Left renal cortex interstitium (tissue), 4 donors: ENCODE measurements at places on chromosomes 5 and 9. TPM values are rescaled to one million over a fixed set of nuclear protein-coding genes. Genes with fewer than 3 reads are reported as not detected.

The TRIM7 gene
- polyA plus RNA-seq = 0.68 TPM

The PCDH1 gene
- polyA plus RNA-seq = 19.7 TPM

The SURF2 gene
- polyA plus RNA-seq = 21.6 TPM

The CORO2A gene
- 2.8 TPM for polyA plus RNA-seq

The SIMC1 gene
- polyA plus RNA-seq = 22.6 TPM
